Calu3 (cell line): ENCODE measurements at places on chromosomes 7 and 10. TPM values are rescaled to one million over a fixed set of nuclear protein-coding genes. Genes with fewer than 3 reads are reported as not detected.

- peak overlapping the region; percentile 4 for H3K27ac ChIP-seq
- DNase-seq: peak; percentile 79
- no peaks in the 10 kb centered on the region for H3K27me3 ChIP-seq
- H3K36me3 ChIP-seq: no peaks in the 10 kb centered on the region
- H3K4me3 ChIP-seq: peak overlapping the region; percentile 56
Measured at GRCh38 chr7:149742075-149742701, 31.2 kb downstream of the ZNF467 start.

DNA sequence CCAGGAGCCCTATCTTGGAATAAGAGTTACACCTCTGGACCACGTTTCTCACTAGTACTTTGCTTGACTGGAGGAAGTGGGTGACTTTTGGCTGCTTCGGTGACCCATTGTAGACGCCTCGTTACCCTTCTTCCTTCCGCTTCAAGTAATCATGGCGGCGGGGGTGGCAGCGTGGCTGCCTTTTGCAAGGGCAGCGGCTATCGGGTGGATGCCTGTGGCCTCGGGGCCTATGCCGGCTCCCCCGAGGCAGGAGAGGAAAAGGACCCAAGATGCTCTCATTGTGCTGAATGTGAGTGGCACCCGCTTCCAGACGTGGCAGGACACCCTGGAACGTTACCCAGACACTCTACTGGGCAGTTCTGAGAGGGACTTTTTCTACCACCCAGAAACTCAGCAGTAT, 1.5 kb downstream of the KCND2 start:
- H3K27ac ChIP-seq: no peak overlapping the region
- H3K4me3 ChIP-seq: no peak overlapping the region

DNA sequence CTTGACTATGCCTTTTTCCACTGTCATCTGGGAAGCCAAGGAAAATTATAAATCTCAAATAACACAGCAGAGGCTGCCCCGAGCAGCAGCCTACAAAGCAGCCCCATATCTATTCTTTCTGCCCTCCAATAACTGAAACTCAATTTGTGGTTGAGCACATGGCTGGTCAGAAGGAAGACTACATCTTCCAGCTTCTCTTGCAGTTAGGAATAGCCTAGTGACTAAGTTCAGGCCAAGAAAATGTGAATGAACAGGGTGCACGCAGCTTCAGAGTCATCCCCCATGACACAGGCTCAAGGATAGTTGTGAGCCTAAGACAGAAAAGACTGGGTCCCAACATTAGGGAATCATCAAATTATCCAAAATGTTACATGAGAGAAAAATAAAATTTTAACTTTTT, 42.3 kb downstream of the CHCHD3 start:
- no peak for DNase-seq
- H3K27me3 ChIP-seq: no peaks in the 10 kb centered on the region
- H3K4me1 ChIP-seq: no peaks in the 10 kb centered on the region
- no peak overlapping the region for H3K27ac ChIP-seq
- peaks cover 5% of the 10 kb centered on the region for H3K36me3 ChIP-seq

DNA sequence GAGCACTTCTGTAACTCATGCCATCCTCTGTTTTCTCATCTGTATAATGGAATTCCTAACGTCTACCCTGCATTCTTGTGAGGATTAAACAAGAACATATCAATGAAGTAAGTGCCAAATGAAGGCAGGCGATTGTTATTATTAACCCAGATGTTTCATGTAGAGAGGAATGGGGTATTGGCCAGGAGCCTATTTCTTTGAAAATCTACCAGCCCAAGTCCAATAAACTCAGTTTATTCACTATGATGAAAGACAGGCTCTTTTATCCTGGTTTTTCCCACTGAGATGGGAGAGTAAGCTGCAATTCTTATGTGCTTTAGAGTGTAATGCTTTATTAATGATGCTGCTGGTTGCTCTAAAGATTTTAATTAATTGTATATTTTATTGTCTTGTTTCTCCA, 9.6 kb downstream of the CTTNBP2 start:
- DNase-seq: no peak
- no peaks in the 10 kb centered on the region for H3K4me1 ChIP-seq
- peaks cover 5% of the 10 kb centered on the region for H3K27me3 ChIP-seq
- H3K36me3 ChIP-seq: no peaks in the 10 kb centered on the region

DNA sequence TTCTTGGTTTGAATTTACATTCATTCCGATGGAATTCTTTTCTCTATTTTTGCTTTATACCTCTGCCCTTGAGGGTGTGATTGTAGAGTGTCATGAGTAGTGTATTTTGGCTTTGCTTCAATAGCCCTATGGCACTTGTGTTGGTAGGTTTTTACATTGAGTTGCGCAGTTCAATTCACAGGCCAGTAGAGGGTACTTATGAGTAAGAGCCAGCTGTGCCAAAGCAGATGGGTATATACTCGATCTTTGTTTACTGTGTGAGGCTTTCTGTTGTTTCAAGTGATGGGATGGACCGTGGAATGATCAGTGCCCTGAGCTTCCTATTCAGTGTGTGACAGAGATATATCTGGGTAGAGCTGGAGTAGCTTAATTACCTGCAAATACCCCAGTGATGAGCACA, 4.3 kb upstream of the AKR1C3 start:
- no peaks in the 10 kb centered on the region for H3K27me3 ChIP-seq
- H3K4me1 ChIP-seq: peaks cover 37% of the 10 kb centered on the region
- H3K36me3 ChIP-seq: peaks cover 12% of the 10 kb centered on the region
- DNase-seq: no peak

DNA sequence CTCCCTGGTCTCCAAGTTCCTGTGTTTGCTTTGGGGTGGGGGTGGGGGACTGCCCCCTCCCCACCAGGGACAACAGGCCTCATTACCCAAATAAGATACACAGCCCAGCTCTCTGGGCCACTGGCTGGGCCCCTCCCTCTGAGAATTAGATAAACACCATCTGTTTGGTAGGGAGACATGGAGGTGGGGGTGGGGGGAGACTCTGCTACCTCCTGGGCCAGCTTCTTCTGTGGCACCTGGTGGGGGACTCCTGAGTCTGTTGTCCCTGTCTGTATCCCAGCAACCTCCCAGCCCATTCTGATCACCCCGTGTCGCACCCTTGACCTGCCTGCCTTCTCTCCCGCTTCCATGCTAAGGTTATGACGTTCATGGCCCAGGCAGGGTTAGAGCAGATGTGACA, 5.8 kb downstream of the MLXIPL start:
- peaks cover 6% of the 10 kb centered on the region for H3K36me3 ChIP-seq
- H3K4me3 ChIP-seq: no peak overlapping the region
- no peak for DNase-seq
- H3K27ac ChIP-seq: no peak overlapping the region
- H3K27me3 ChIP-seq: peaks cover 12% of the 10 kb centered on the region
- H3K4me1 ChIP-seq: no peaks in the 10 kb centered on the region

- H3K27ac ChIP-seq: no peak overlapping the region
- DNase-seq: no peak
- H3K4me1 ChIP-seq: no peaks in the 10 kb centered on the region
- no peaks in the 10 kb centered on the region for H3K36me3 ChIP-seq
- H3K4me3 ChIP-seq: no peak overlapping the region
Measured at GRCh38 chr10:120103738-120104560, 211.4 kb downstream of the SEC23IP start.

DNA sequence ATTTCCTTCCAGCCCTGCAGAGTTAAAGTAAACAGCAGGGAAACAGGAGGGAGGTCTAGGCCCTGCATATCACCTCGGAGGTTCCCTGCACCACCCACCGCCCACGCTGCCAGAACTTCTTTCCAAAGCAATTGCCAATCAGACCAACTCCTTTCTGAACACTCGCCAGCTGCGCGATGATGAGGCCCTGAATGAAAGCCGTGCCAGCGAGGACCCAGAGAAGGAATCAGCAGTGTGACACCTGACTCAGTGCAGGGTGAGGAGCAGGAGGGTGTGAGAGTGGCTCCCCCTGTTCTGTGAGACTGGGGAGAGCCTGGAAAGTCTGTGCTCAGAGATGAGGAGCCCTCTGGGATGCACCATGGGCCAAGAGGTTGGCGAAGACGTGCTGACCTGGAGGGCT, 3.3 kb upstream of the TCERG1L start:
- H3K27ac ChIP-seq: no peak overlapping the region
- H3K4me3 ChIP-seq: no peak overlapping the region
- no peaks in the 10 kb centered on the region for H3K4me1 ChIP-seq
- no peaks in the 10 kb centered on the region for H3K27me3 ChIP-seq
- H3K36me3 ChIP-seq: peaks cover 8% of the 10 kb centered on the region
- no peak for DNase-seq

- H3K27me3 ChIP-seq: no peaks in the 10 kb centered on the region
- no peak overlapping the region for H3K4me3 ChIP-seq
- peaks cover 16% of the 10 kb centered on the region for H3K4me1 ChIP-seq
Measured at GRCh38 chr7:105773030-105773460, 103.4 kb downstream of the ATXN7L1 start.

GRCh38 chr7:1054861-1055450, 10.6 kb downstream of the GPR146 start:
- H3K27me3 ChIP-seq: no peaks in the 10 kb centered on the region
- no peaks in the 10 kb centered on the region for H3K4me1 ChIP-seq
- no peak for DNase-seq
- H3K4me3 ChIP-seq: no peak overlapping the region

- H3K27ac ChIP-seq: no peak overlapping the region
- H3K36me3 ChIP-seq: no peaks in the 10 kb centered on the region
- H3K27me3 ChIP-seq: no peaks in the 10 kb centered on the region
- DNase-seq: no peak
- no peaks in the 10 kb centered on the region for H3K4me1 ChIP-seq
- H3K4me3 ChIP-seq: no peak overlapping the region
Measured at GRCh38 chr7:65846008-65846570, 26.8 kb upstream of the VKORC1L1 start.

- H3K27me3 ChIP-seq: no peaks in the 10 kb centered on the region
- H3K4me1 ChIP-seq: no peaks in the 10 kb centered on the region
- H3K27ac ChIP-seq: no peak overlapping the region
- no peak overlapping the region for H3K4me3 ChIP-seq
- no peaks in the 10 kb centered on the region for H3K36me3 ChIP-seq
Measured at GRCh38 chr7:70619659-70620058, 512.3 kb upstream of the GALNT17 start.

GRCh38 chr7:101856473-101857357, 39.3 kb downstream of the CUX1 start:
- peak overlapping the region; percentile 84 for H3K4me3 ChIP-seq
- peaks cover 8% of the 10 kb centered on the region for H3K36me3 ChIP-seq
- H3K4me1 ChIP-seq: peaks cover 32% of the 10 kb centered on the region
- peak; percentile 91 for DNase-seq

DNA sequence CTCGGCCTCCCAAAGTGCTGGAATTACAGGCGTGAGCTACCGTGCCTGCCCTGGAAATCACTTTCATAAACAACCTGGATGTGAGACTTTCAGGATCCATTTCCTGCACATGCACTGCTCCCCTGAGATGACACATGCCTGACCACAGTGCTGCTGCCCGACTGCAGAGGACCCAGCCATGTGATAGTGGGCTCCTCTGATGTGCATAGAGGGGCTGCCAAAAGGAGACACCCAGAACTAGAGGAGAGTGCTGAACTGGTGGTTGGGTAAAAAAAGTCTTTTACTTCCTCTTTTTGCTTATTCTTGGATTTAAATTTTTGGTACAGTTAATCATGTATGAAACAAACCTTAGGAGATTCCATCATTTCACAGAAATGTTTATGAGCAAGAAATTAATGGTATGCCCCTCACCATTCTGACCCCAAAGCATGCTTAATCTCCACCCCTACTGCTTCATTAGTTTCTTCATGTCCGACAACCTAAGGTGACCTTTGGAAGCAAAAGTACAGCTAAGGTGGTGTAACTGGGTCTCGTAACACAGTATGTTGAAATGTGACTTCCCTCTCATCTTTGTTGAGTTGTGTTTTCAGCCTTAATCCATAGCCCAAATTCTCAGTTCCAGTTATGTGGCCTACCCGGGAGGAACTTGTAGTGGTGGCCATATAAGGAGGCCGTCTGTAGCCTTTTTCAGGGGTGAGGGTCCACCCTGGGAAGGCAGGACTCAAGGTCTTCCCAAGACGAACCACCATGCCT, 111.1 kb downstream of the RNF216 start:
- peaks cover 10% of the 10 kb centered on the region for H3K4me1 ChIP-seq
- H3K27me3 ChIP-seq: no peaks in the 10 kb centered on the region
- no peak for DNase-seq
- peaks cover 12% of the 10 kb centered on the region for H3K36me3 ChIP-seq
- H3K4me3 ChIP-seq: no peak overlapping the region

DNA sequence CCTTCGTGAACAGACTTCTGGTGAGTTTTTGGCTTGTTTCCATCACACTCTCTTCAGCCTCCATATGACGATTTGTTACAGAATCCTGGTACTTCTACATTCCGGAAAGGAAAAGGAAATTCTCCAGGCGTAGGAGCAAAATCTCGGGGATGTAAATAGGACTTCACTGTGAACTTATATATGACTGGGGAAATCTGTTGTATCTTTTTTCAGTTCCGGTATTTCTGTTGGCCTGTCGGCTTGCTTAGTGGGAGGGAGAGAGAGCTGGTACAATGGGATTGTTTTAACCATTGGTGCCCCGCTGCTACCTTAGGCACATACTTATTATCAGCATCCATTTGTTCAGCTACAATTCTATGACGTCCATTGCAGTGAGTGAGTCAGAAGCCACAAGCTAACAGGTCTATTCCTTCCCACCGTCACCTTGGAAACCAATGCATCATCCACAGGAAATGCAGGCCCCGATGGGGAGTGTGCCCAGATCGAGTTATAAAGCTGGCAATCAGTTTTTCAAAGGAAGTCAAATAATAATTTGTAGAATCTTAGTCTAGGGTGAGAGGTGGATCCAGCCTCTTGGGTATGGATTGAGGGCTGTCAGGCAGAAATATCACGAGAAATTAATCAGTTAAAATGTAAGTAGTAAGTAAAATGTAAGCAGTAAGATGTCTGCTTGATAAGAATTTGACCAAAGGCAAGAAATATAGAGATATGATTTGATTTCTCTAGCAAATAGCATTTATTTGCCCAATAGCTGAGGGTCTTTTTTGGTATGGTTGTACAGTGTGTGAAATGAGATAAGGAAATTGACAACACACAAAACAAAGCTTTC, 92.0 kb upstream of the MKLN1 start:
- H3K27ac ChIP-seq: peak overlapping the region; percentile 91
- H3K36me3 ChIP-seq: peaks cover 16% of the 10 kb centered on the region
- H3K4me1 ChIP-seq: peaks cover 58% of the 10 kb centered on the region
- no peaks in the 10 kb centered on the region for H3K27me3 ChIP-seq

- peak within 1 kb of the TSS; percentile 91 for H3K4me3 ChIP-seq
- peaks cover 29% of the 10 kb centered on the region for H3K36me3 ChIP-seq
- peaks cover 45% of the 10 kb centered on the region for H3K4me1 ChIP-seq
- H3K27ac ChIP-seq: peak within 1 kb of the TSS; percentile 77
- peak; percentile 30 for DNase-seq
- no peaks in the 10 kb centered on the region for H3K27me3 ChIP-seq
Measured at GRCh38 chr10:86756511-86757112, at the start of gene BMPR1A. TSS of gene BMPR1A (plus strand) at chr10:86756619. CDS start at chr10:86876019, 119,400 bp downstream.

DNA sequence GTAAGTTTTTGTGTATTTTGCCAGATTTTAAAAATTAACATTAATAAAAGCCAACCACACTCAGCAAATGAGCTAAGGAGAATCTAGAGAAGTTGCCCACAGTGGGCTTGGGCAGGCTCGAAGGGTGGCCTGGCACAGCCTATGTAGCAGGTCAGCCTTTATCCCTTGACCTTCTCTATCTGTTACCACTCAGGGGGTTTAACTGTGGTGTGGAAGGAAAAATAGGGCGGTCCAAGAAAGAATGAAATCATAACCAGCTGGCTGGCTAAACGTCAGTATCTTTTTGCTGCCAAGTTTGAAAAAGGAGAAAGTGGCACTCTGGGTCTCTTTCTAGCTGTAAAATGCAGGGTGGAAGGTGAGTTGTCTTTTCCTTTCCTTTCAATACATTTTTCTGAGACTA, 130.3 kb upstream of the ASAH2 start:
- H3K27ac ChIP-seq: no peak overlapping the region
- H3K4me1 ChIP-seq: peaks cover 24% of the 10 kb centered on the region
- H3K36me3 ChIP-seq: peaks cover under 1% of the 10 kb centered on the region
- DNase-seq: no peak
- H3K4me3 ChIP-seq: no peak overlapping the region
- no peaks in the 10 kb centered on the region for H3K27me3 ChIP-seq

Gene TRA2A
- 136 and 143 TPM in 2 replicates for total RNA-seq

Gene ANKRD61
- total RNA-seq: 0.47 and 0.59 TPM in 2 replicates

Gene CCDC146
- 4.8 and 8.8 TPM in 2 replicates for total RNA-seq

Gene AS3MT
- total RNA-seq: 0.35 TPM in 1 of 2 replicates, not detected in the other

Gene MYOZ1
- not detected in 2 replicates for total RNA-seq
